Stimulated activated naive B cell treated with anti-CD40 and anti-IgM and Interleukin-4, amounts not matched to agents 10 μg/mL and 1 μg/mL and 100 μg/mL, for 72 hours (primary cell): ENCODE measurements at places on chromosomes 4 and X.
A peak's percentile ranks its signal among the peaks of the same experiment; 100 is the strongest.

GRCh38 chr4:56649445-56650261 lies 31.4 kb downstream of the HOPX start:
- no peak for DNase-seq

DNA sequence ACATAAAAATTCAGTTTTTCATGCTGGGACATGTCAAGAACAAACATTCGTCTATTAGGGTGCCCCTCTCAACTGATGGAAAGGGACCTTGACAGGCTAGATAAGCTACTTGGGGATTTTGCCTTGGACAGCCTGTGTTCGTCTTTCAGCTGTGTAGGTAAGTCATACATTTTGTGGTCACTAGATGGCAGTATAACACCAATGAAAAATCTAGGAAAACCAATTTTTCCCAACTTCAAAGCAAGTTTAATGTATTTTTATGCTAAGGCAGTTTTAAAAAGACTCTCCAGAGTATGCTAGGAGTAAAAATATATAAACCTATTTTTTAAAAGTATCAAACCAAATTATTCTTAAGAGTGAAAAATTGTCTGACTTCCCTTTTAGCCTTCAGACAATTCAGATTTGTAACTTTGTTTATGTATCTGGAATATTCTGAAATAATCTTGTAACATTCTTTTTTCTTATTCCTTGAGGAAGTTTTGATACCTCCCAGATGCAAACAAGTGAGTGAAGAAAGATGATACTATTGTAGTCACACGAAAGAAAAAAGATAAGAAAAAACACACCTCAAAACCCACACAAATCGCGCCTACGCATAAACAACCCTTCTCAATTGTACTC lies 158.3 kb downstream of the CPE start:
- DNase-seq, result no peak

GRCh38 chrX:119427795-119428185 lies 28.7 kb downstream of the SLC25A43 start:
- no peak for DNase-seq

DNA sequence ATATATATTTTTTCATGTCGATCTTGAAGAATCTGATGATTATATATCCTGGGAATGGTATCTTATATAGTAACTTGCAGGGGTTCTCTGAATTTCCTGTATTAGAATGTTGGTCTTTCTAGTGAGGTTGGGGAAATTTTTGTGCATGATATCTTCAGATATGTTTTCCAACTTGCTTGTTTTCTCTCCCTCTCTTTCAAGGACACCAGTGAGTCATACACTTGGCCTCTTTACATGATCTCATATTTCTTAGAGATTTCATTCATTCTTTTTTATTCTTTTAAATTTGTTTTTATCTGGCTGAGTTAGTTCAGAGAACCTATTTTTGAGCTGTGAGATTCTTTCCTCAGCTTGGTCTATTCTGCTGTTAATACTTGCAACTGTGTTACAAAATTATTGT lies 27.2 kb upstream of the C4orf17 start:
- DNase-seq, result no peak

DNA sequence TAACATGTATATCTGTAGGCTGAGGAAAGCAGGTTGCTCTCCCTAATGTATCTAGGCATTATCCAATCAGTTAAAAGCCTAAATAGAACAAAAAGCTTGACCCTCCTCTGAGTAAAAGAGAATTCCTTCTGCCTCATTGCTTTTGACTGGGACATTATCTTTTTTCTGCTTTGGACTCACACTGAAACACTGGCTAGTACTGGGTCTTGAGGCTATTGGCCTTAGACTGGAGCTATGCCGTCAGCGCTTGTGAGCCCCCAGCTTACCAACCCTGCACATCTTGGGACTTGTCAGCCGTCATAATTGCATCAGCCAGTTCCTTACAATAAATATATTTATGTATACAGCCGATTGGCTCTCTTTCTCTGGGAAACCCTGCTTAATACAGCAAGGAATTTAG lies 206.8 kb upstream of the ARHGAP24 start:
- DNase-seq, result no peak

- no peak for DNase-seq
Measured at GRCh38 chrX:7074148-7074907, 73.2 kb upstream of the STS start.

DNA sequence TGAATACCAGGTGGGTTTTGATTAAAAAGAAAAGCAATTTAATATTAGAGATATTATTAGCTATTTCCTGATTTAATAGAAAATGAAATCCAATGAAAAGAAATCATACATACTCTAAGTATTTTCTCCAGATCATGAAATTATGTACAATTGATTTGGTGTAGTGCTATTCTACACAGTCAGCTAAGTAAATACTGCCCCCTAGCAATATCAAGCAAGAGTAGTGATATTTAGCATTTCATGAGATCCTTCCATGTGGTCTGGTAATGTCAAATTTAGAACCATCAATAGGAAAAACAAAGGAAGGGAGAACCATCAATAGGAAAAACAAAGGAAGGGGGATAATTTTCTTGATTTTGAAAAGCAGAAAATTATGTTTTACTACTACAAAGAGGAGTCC lies 114.6 kb downstream of the TBCK start:
- DNase-seq, result no peak

GRCh38 chrX:109352066-109352588 lies 129.8 kb downstream of the GUCY2F start:
- DNase-seq, result no peak

- no peak for DNase-seq
Measured at GRCh38 chr4:151905197-151905596, 144.4 kb upstream of the GATB start.

- DNase-seq, result peak; percentile 64
Measured at GRCh38 chr4:70704215-70704930, 16.0 kb downstream of the UTP3 start.

DNA sequence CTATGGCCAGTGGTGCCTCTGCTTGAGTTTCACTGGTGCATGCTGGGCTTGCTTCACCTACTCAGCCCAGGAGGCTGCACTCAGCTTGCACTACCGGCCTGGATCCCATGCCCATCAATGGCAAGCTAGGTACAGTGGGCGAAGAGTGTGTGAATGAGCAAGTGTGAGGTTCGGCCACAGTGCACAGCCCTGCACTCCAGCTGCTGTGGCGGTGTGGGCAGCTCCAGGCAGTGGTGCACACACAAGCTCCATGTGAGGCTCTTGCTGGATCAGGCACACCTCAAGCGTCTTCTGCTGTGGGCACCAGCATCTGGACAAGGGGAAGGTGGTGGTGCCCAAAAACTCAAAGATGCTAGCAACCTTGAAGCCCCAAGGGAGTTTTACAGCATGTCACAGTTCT lies 820.9 kb upstream of the LCORL start:
- DNase-seq, result no peak
